ENCODE measurements at places on chromosomes 6 and 20. TPM values are rescaled to one million over a fixed set of nuclear protein-coding genes. Genes with fewer than 3 reads are reported as not detected.

DNA sequence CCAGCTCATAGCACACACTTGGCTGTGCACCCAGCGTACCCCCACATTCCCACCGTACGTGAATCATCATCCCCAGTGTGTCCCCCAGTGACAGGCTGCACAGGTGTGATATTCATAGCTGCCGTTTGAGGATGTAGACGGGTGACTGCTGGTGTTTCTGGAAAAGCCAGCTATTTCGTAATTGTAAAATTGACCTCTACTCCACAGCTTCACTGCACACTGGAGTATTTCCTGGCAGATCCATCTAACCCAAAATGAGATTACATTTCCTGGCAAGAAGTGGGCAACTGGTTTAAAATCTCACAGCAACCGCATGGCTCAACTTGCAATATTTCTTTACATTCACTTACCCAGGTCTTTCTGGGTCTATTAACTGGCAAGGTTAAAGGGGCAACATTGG is 30.3 kb downstream of the CD83 start:
- DNase-seq, result no peak

- DNase-seq, result no peak
Observed at GRCh38 chr6:162753775-162754174, 26.0 kb downstream of the PACRG start.

DNA sequence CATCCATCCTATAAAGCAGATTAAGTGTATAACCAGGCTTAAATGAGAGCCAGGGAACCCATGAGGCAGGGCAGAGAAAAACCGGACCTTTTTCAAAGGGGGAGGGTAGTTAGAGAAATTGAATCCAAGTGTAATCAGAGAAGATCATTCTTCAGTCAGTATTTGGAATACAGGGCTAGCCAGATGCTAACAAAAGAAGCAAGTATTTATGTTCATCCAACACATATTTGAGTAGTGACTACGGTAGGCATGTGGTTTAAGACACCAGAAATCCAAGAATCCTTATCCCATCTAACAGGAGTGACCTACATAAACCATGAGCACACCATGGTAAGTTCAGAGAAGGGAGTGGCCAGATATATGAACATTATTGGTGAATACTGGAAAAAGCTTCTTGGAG is 46.8 kb upstream of the FAM83C start:
- no peak for DNase-seq

DNA sequence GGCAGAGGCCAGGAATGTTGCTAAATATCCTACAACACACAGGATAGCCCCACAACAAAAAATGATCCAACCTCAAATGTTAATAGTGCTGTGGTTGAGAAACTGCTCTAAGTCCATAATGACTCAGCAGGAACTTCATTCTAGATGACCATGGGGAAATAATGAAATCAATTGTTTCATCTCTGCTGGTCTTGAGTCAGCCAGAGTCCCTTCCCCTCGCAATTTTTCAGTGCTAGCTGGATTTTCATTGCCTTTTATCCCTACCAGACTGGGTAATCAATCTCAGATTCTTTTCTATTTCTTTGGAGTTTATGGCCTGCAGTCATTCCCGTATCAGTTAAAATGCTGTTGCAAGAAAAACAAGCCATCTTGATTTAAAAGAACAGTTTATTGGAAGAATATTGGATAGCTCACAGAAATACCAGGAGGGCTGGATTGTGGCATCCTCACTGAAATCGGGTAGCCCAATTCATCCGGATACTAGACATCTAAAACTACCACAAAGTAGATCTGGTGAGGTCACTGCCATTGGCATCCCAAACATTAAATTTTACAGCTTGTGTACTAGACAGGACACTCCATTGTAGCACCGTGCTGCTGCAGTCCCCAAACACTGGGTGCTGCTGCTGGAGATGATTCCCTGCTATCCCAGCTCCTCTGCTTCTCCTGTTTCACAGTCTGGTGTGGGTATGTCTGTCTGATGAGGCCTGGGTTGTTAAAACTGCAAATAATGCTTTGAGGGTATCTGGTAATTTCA is 30.3 kb upstream of the POPDC3 start:
- DNase-seq, result no peak

The GGTLC1 gene
- total RNA-seq, result not detected

The ADGRG6 gene
- total RNA-seq, result 15.1 TPM

The FLRT3 gene
- total RNA-seq, result 1.3 TPM

The SPTLC3 gene
- total RNA-seq, result 6.8 TPM

The MAP1LC3A gene
- 48.1 TPM for total RNA-seq

The ASXL1 gene
- 61.5 TPM for total RNA-seq

All from posterior vena cava (tissue), 2 donors.